ENCODE measurements at places on chromosomes 13 and 19.

DNA sequence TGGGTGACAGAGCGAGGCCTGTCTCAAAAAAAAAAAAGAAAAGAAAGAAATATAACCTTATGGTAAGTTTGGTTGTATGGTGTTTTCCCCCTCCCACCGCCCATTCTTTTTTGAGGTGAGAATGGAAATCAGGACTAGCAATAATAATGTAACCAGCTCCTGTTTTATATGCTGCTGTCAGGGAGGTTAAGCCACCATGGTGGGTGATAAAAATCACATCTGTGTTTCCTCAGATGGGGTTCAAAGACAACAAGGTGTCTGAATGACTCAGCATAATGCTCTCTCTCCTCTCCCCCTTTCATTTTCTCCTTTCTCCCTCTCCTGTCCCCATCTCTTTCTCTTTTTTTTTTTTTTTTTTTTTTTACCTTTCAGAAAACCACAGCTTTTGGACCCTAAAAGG lies 28.3 kb upstream of the GARRE1 start:
- DNase-seq = no peak

DNA sequence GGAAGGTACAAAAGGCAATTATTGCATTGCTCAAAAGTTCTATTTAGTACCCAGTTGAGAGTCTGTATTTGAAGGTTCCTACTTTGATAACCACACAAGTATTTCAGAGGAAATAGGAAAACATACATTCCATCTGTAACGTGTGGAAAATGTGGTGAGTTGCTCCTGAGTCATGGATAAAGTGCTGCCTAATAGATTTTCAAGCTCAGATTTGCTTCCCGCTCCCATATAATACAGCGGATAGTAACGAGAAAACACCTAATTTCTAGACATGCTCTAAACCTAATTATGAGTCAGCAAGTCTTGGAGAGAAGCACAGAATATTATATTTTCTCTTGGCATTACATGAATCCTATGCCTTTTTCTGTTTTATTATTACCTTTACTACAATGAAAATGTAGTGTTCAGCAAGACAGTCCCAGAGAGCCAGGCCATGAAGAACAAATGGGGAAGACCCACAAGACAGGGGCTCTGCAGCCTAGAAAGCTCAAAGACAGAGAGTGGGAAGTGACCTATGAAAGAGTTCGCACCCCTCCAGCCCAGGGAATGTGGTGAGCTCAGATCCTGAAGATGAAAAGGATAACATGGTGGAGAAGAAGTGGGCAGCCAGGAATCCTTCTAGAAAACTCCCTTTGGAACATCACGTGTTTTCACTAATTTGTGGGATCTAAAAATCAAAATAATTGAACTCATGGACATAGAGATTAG lies 116.1 kb downstream of the STARD13 start:
- DNase-seq = no peak

DNA sequence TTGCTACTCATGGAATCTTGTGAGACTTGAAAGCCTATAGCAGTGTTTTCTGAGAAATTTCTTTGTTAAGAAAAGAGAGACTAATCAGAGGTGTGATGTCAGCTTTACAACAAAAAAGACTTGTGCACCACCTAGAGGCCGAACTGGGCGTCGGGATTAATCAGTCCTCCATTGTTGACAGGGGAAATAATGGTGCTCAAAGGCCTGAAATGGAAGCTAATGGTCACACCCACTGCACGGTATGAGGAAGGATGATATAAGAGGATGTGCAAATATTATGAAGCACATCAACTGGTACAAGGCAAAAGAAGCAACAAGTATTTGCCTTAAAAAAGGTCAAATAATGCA lies 480.2 kb upstream of the MIR17HG start:
- DNase-seq = peak; percentile 3

- DNase-seq = no peak
Observed at GRCh38 chr19:1567116-1567847, 843 bp downstream of the MEX3D start.

GRCh38 chr13:58729361-58729760 lies 1097.8 kb downstream of the PCDH17 start:
- DNase-seq = no peak

DNA sequence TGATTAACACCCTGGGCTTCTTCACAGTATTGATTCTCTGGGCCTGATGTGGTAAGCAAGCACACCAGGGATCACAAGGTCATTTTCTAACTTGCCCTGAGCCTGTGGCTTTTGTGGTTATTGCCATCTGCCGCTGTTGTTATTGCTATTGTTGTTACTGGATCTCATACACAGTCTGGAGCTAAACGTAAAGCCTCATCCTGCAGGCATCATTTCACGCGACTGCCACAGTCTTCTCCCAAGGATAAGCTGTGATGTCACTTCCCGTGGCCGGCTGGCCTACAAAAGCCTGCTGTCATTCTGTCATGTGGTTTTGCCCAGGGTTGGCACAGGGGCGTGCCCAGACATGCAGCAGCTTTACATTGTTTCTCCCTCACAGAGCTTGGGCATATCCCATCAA lies 154.0 kb upstream of the GPR12 start:
- DNase-seq = no peak

- DNase-seq = no peak
Observed at GRCh38 chr19:15369594-15369891, 10.0 kb downstream of the AKAP8 start.

DNA sequence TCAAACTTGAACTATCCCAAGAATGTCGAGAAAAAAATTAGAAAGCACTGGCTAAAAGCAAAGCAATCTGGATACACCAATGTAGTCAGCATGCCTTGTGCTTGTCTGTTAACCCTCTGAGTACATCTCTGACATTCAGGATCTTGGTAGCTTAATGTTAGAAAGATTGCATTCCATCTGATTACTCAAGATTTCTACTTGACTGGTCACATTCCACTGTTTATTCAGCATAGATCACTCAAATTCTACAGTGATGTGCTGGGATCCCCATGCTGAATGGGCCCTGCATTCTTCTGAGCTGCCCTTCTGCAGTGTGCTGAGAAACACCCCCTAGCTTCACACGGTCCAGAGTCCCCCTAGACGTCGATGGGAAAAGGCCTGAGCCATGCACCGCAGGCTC lies 295.4 kb upstream of the MAB21L1 start:
- no peak for DNase-seq

GRCh38 chr19:18160971-18161635 lies 8.1 kb downstream of the PIK3R2 start:
- DNase-seq = no peak

DNA sequence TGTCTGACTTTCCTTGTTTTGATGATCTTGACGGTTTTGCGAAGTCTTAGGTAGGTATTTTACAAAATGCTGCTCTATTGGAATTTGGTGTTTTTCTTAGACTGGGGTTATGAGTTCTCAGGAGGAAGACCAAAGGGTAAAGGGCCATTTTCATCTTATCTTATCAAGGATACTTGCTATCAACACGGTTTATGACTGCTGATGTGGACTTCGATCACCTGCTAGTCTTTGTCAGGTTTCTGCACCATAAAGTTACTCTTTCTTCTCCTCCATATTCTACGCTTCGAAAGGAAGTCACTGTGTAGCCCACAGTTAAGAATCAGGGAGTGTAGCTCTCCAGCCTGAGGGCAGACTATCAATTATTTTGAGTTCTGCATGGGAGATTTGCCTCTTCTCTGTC lies 7.4 kb upstream of the CEBPG start:
- DNase-seq = no peak

DNA sequence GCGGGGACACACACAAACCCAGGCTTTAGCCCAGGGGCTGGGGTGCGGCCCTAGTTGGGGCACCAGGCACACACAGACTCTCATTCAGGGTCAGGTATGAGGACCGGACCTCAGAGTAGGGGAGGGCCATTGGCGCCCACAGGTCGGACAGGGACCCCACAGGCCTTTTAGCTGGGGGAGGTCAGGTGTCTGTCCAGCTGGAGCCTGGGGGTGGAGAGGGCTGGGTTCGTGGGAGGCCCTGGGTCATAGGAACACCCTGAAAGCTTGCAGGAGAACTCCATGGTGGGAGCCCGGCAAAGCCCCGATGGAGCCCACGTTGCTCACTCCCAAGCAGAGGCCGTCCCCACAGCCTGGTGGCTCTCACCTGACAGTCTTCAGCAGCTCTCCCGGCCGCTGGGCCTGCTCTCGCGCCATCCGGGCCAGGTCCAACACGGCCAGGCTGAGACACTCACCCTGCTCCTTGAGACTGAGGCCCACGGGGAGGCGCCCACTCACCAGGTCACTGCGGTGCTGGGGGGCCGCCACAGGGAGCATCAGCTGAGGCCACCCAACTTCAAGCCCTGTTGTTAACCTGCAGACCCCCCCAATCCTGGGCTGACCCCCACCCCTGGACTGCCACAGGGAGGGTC lies 5.0 kb downstream of the JAK3 start:
- no peak for DNase-seq

DNA sequence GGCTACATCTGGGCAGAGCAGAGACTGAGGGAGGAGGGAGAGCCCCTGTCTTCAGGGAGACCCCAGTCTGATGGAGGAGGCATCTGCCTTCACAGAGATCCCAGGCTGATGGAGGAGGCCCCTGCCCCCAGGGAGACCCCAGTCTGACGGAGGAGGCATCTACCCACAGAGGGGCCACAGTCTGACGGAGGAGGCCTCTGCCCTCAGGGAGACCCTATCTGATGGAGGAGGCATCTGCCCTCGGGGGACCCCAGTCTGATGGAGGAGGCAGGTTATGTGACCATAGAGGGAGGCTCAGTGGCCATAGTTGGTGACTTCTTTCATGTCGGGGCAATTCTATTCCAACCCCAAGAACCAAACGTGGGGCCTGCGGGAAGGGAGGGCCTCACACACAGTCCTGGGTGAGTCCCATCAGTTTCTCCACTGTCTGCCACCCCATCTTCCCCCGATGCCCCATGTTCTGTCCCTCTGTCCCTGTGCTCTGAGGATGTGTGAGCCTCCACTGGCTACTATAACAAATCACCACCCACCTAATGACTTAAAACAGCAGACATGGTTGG lies 14.3 kb downstream of the MISP start:
- DNase-seq = no peak

- no peak for DNase-seq
Observed at GRCh38 chr13:49840675-49841074, 48.2 kb upstream of the KPNA3 start.

DNA sequence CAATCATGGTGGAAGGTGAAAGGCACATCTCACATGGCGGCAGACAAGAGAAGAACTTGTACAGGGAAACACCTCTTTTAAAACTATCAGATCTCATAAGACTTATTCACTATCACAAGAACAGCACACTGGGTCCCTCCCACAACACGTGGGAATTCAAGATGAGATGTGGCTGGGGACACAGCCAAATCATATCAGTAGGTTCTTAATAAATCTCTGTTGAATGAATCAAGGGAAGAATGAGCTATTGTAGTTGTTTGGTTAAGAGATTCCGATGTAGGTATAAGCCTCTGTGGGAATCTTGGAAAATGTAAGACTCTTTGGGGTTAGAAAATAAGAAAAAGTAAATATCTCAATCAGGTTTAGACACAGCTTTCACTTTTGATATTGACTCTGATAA lies 400.2 kb downstream of the KCNRG start:
- DNase-seq = no peak

DNA sequence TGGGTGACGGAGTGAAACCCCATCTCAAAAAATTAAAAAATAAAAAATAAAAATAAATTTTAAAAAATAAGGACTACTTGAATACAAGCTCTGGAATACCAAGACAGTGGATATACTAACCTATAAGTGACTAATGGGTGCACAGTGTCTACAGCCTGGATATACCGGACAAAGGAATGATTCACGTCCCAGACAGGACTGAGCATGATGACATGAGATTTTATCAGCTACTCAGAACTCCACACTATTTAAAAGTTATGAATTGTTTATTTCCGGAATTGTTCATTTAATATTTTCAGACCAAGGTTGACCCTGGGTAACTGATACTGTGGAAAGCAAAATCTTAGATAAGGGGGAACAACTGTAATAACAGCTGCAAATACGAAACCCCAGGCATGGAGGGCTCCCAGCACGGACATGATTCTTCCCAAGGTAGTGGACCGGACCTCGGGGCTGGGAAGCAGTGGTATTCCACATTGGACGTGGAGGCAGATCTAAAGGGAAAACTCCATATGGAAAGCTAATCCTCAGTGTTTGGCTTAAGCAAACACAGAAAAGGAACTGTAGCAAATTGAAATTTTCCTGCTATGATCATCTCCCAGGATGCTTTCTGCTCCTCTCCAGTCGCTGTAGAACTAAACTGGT lies 102.6 kb upstream of the TSHZ3 start:
- DNase-seq = no peak

DNA sequence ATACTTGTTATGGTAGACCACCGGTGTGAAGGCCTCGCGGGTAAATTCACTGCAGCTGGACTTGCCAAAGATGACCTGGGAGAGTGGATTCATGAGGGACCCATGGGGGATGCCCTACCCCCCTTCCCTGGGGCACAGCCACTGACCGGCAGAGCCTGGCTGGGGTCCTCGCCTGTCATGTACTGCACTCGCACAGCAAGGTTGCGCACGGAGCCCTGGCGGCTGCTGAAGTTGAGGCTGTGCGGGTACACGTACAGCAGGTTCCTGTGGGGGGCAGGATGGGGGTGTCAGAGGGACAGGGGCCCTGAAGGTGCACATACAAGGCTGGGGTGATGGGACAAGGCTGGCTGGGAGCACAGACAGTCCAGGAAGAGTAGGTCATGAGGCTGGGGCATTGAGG lies 1.4 kb upstream of the ANGPTL8 start:
- no peak for DNase-seq

- DNase-seq = peak; percentile 17
Observed at GRCh38 chr19:56837492-56838023, 3.0 kb downstream of the PEG3 start.

DNA sequence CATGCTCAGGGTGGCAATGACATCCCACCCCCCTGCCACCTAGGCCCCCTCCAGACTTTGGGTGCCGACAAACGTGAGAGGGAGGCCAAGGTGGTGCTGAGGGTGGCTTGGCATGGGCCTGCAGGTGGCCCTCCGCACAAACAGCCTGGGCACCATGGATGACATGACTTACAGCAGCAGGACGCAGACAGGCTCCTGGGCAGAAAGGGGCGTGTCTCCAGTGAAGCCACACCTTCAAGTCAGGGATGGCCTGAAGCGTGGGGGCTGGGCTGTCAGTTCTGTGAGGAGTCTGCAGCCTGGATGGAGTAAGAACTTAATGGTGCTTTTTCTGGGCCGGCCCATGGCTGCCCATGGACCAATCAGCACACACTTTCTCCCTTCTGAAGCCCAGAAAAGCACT lies 25.3 kb downstream of the POMP start:
- no peak for DNase-seq

DNA sequence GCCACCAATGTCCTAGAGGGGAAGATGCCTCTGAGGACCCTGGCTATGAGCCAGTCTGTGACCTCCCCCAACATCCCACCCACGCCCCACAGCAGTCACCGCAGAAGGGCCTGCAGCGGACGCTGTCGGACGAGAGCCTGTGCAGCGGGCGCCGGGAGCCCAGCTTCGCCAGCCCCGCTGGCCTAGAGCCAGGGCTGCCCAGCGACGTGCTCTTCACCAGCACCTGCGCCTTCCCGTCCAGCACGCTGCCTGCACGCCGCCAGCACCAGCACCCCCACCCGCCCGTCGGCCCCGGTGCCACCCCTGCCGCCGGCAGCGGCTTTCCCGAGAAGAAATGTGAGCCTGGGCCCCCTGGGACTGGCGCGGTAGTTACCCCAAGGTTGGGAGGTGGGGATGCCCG lies 30.6 kb downstream of the DPF1 start:
- no peak for DNase-seq

Data from thoracic aorta (tissue), 2 donors.